ENCODE measurements at places on chromosomes 3 and 15.
A peak's percentile ranks its signal among the peaks of the same experiment; 100 is the strongest.

GRCh38 chr3:131795390-131796090, 239.3 kb downstream of the CPNE4 start:
- no peak for DNase-seq

DNA sequence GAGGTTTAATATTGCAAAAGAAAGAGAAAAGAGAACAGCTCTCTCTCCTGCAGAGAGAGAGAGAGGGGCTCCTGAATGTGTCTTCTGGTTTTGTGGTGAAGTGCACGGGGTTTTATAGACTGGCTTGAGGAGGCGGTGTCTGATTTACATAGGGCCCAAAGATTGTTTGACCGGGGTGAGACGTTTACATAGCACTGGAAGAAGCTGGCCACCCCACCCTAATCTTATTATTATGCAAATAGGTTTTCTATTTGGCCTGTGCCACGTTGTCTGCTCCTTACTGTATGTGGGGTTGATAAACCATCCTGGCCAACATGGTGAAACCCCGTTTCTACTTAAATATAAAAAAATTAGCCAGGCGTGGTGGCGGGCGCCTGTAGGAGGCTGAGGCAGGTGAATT, 268.6 kb downstream of the SV2B start:
- no peak for DNase-seq

DNA sequence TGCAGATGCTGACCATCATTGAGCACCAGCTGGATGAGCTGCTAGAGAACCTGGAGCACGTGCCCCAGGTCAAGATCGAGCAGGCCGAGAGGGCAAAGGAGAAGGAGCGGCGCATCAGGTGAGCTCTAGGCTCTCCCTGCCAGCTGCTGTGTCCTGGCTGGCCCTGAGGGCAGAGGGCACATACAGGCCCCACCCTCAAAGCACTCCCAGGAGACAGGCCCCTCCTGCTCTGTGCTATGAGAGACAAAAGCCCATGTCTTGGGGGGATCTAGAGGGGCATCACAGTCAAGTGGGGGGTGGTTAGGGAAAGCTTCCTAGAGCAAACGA, 39.5 kb downstream of the CFAP100 start:
- DNase-seq, result peak; percentile 11

GRCh38 chr3:10984371-10984896, 8.1 kb upstream of the SLC6A1 start:
- DNase-seq, result no peak

All from stimulated activated CD8-positive, alpha-beta memory T cell treated with anti-CD3 and anti-CD28 coated beads, Interleukin-4, amount 100 ng/mL, for 48 hours (primary cell).